GM04504 (cell line): ENCODE measurements at places on chromosomes 6 and 20.

- DNase-seq: no peak
Observed at GRCh38 chr20:47704746-47705496, 80.4 kb downstream of the SULF2 start.

GRCh38 chr20:41874658-41875057, 256.5 kb upstream of the CHD6 start:
- no peak for DNase-seq

- DNase-seq: no peak
Observed at GRCh38 chr6:163708466-163708865, 293.9 kb downstream of the QKI start.

DNA sequence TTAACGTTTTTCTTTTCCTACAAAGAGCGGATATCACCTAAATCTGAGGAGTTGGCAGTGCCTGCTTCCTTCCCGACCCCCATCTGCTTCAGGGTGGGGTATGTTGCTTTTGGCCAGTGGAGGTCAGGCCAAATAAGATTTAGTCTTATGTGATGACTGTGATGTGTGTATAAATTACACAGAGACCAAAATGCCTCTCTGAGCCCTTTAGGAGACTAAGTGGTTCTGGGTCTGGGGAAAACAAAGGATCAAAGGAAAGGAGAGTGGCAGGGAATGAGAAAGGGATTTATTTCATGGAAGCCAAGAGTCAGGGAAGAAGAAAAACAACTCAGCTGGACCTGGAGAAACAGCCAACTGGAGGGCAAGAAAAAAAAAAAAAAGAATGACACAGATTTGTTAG, 39.1 kb upstream of the TBC1D7 start:
- no peak for DNase-seq

- no peak for DNase-seq
Observed at GRCh38 chr6:38505826-38506225, 133.9 kb downstream of the BTBD9 start.
